Stimulated activated memory B cell treated with anti-CD40 and anti-IgM and Interleukin-4, amounts not matched to agents 10 μg/mL and 1 μg/mL and 100 μg/mL, for 72 hours (primary cell): ENCODE measurements at places on chromosomes 16 and 17.

- no peak for ATAC-seq
These were observed 151.7 kb downstream of the KCNJ18 start for GRCh38 chr17:21843951-21844590.

GRCh38 chr17:66540131-66540781 lies 237.8 kb downstream of the PRKCA start:
- ATAC-seq, result no peak

DNA sequence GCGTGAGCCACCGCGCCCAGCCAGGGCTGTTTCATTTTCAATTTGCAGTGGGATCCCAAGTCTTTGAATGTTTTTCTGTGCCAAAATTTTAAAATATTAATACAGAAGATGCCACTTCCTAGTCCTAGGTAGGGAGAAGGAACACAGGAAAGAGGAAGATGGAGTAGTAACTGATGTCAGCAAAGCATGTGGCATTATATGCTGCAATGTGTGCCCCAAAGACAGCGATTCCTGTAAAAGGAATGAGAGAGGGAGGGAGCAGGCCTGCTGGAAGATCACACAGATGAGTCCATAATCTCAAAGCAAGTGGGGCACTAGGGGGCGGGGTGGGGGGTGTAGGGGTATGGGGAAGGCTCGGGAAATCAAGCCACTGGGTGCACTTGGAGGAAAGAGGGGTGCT lies 23.4 kb upstream of the SSTR2 start:
- no peak for ATAC-seq

- ATAC-seq, result no peak
These were observed 7.2 kb downstream of the MRPL58 start for GRCh38 chr17:75019710-75020109.

GRCh38 chr16:57531635-57532265 lies 4.6 kb downstream of the CCDC102A start:
- no peak for ATAC-seq

- no peak for ATAC-seq
These were observed 50.8 kb downstream of the TOM1L2 start for GRCh38 chr17:17921192-17922069.

DNA sequence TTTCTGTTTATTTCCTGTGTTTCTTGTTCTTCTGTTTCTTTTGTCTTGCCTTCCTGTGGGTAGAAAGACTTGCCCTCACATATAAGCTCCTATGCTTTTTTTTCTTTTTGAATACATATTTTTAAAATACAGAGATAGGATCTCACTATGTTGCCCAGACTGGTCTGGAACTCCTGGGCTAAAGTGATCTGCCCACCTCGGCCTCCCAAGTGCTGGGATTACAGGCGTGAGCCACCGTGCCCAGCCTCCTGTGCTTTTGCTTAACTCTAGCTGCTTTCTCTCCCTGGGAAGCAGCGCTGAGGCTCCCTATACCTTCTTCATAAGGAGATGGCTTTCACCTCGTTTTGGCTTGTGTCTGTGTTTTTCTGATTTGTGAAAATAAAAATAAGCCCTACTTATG lies 93.4 kb upstream of the FA2H start:
- no peak for ATAC-seq

- no peak for ATAC-seq
These were observed 1.8 kb downstream of the ALKBH5 start for GRCh38 chr17:18185391-18185790.

DNA sequence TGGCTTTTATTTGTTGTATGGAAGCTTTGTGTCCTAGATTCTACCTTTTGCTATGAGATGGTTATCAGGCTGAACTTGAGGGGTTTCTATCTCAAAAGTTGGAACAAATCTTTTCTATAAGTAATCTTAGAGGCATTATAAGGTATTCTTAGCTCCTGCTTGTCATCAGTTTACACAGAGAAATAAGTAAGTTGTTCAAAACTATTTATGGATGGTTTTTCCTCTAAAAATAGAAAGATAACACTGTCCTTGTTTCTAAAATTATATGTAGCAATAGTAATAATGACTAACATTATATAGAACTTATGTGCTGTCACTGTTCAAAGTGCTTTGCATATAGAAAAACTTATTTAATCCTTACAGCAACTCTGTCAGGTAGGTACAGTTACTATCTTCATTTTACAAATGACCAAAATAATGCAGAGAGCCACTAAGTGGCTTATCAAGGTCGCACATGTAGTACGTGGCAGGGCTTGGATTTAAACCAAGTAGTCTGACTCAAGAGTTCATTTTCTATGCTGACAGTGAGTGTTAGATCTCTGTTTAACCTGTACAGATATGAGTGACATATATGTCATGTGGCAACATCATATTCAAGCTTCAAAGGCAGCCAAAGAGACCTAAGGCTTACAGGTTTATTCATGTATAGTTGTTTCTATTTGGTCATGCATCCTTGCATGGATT lies 59.0 kb downstream of the PHKB start:
- no peak for ATAC-seq

DNA sequence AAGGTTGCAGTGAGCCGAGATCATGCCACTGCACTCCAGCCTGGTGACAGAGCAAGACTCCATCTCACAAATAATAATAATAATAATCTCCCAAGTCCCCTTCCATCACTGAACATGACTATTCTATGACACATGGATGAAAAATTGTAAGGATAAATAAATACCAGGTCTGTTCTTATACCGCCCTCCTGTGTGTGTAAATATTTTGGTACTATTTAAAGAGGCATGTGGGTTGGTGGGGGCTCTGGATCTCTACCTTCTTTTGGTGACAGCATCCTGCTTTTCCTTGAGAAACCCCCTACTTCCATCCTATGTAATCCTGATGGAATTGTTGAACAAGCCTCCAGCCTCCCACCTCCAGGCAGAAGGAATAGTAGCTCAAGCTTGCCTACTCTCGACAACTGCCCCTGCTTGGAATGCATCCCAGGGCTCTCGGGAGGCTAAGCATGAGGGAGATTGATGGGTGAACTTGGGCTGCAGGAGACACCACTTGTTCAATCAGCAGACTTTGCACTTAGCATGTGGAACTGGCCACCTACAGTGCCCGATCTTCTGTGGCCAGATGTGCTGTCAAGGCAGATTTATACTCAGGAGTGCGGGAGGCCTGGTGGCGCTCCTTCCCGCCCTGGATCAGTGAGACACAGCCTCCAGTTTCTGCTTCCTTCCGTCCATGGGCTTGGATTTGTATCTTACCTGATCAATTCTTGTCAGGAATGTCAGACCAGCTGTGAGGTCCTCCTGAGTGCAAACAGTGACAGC lies 287.4 kb downstream of the SLC39A11 start:
- ATAC-seq, result no peak

DNA sequence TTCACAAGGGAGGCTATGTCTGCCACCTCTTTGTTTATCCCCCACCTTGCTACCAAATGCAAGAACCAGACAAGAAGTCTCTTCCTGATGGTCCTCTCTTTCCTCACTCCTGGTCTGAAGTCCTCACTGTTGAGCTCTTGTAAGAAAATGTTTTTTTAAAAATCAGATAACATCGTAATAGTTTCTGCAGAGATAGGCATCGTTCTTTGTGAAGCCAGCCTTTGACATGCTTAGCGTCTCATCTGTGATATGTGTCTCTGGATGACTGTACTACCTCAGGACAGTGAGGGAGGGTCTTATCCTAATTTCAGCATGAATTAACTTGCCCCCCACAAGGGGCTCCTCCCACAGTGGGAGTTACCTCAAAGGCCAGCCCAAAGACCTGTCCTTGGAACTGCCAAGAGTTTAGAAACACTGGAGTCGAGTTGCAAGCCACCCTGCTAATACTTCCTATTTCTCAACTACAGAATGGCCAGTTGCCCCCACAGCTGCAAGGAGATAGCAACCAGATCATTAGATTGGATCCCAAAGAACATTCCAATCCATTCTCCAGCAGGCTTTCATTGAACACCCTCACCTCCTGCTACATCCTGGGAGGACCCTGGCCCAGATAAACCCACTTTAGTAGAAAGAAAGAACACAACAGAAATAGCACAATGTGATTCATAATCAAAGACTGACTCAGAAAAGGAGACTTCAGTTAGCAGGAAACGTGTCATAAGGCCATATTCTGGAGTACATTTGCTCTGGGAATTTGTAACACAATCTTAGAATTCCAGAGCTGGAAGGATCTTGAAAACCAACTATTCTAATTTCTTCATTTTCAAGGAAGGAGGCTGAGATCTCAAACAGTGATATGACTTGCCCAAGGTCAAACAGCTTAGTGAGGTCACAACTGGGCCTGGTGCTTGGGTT lies 151.0 kb downstream of the IRX3 start:
- no peak for ATAC-seq

GRCh38 chr17:43359469-43360110 lies 39.2 kb upstream of the ARL4D start:
- no peak for ATAC-seq

- ATAC-seq, result no peak
These were observed 126.3 kb downstream of the ABCC1 start for GRCh38 chr16:16075488-16076422.

- peak; percentile 51 for ATAC-seq
These were observed 36.6 kb upstream of the TMEM132E start for GRCh38 chr17:34542700-34543336.

DNA sequence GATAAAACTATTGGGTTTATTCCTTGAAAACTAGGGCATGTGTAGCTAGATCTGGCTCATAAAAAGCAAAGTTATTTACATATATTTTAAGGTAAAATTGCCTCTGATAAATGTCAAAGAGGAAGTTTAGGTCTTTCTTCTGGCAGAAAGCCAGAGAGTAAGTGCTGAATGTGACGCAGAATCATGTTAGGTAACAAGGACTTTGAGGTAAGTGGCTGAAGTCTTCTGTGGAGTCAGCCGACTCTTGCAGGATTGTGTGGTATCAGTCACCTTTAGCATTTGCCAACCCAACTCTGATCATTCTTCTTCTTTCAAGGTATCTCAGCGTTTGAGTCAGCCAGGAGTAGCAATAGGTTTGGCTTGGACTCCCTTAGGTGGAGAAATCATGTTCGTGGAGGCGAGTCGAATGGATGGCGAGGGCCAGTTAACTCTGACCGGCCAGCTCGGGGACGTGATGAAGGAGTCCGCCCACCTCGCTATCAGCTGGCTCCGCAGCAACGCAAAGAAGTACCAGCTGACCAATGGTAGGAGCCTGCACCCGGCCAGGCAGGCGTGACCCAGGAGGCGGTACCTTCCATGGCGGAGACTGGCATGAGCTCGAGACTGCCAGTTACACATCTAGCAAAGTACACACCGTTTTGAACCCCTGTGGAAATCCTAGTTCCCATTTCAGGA lies 37.9 kb downstream of the SIAH1 start:
- no peak for ATAC-seq

DNA sequence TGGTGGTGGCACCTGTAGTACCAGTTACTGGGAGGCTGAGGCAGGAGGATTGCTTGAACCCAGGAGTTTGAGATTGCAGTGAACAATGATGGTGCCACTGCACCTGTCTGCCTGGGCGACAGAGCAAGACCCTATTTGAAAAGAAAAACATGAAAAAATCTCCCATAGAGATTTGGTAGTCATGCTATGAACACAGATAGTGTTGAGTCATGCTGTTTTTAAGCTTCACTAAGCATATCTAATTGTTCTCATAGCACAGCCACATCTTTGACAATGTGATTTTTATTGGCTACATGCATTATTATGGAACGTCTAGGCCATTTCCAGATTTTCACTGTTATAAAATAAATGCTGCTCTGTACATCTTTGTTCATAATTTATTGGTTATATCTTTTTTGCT lies 6.0 kb downstream of the IL34 start:
- ATAC-seq, result no peak

GRCh38 chr17:77531002-77531401 lies 390.2 kb downstream of the SEC14L1 start:
- no peak for ATAC-seq

GRCh38 chr17:63364387-63364786 lies 81.7 kb downstream of the CYB561 start:
- ATAC-seq, result no peak

GRCh38 chr17:5552841-5553240 lies 31.5 kb downstream of the NLRP1 start:
- ATAC-seq, result no peak

DNA sequence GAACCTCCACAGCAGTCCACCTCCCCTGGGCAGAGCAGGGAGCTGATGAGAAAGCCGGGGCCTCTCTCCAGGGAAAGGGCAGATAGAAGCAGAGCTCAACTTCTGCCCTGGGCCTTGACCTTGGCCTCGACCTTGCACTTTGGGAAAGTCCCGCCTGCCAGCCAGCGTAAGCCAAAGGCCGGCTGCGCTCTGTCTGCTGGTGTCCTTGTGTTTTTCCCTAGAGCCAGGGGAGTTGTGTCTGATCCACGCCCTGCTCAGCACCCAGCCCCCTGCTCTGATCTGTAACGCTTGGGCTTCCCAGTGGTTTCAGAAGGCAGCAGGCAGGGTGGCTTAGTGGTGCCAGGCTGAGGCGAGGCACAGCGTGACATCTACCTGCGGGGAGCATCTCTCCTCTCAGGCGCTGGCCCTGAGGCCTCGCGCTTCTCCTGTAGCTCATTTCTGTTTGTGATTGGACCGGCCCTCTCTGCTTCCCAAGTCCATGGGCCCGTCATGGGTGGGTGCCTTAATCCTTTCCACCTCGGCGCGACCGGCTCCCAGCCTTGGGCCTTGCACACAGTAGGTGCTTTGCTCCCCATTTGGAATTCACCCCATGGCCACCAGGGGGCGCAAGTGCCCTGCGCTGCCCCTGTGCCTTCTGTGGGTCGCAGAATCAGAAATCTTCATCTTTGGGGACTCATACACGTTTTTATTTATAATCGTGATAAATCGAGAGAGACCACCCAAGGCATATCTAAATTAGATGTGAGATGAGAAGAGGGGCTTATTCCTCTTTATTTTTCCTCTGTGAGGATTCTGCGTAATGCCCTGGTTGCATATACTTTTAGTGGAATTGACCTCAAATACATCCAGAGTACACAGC lies 24.2 kb downstream of the SGSH start:
- ATAC-seq, result no peak

DNA sequence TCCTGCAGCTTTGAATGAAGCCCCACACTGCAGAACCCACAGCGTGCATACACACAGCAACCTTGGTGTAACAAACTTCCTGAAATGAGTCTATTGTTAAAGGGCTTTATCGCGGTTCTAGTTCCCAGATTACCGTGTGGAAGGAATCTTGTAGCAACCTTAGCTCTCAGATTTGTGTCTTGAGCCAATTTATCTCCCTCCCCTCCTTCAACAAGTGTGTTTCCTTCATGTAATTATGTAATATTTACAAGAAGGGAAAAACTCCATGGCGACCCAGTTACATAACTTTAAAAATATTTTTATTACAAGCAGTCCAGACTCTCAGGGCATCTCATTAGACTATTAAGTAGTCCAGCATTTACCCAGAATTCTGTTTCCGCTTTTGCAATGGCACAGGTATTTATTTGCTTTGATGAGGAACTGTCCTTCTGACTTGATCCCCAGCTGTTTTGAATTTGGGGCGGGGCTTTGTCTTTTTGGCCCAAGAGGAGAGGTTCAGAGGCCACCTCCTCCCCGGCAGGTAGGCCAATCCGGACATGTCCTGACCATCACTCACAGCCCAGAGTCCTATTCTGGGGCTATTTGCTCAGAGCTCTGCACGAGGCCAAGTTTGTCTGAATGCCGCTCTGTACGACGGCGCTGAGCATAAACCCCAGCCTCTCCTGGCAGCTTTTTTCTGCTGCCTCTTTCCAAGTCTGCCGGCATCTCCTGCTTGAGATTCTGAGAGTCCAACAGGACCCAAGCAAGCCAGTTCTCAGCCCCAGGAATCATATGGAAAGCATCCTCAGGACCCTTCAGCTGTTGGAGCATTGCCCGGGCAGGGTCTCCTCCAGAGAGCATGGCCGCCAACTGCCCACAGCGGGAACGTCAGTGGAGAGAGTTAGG lies 35.6 kb downstream of the CLEC16A start:
- ATAC-seq, result no peak
